ENCODE measurements at places on chromosomes 16 and 17.

GRCh38 chr17:62802561-62803205 lies 5.4 kb downstream of the MARCHF10 start:
- DNase-seq, result no peak

GRCh38 chr17:61368832-61369450 lies 30.7 kb upstream of the TBX2 start:
- no peak for DNase-seq

DNA sequence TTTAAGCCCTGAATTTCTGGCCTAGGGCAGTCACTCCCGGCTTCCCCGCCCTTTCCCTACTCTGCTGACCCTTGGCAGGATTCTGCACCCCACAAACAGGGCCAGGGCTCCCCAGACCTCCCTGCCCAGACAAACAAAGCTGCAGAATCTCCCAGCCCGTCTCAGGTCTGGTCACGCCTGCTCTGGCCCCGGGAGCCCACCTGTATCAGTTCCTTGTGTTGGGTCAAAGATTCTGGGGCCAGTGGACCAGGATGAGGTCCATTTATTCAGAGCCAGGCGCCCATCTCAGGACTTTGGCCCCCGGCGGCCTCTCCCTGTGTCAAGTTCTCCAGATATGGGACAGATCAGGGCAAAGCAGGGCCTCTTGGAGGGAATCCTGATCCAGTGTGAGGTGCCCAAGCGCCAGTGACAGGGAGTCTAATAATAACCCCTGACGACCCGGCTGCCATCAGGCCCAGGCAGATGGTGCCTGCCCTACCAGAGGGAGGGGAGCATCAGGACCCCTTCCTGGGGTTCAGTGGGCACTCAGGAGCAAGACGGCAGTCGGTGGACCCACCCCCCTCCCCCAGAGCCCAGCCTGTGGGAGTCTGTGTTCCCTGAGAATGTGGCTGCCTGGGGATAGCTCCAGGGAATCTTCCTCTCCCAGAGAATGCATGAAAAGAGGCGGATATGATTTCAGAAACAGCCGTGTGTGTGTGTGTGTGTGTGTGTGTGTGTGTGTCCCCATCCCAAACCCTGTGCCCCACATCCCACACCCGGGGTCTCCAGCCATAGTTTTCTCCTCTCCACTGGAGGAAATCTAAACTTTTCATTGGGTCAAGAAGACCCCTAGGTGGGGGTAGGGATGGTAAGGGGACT lies 1.3 kb downstream of the TTYH2 start:
- no peak for DNase-seq

DNA sequence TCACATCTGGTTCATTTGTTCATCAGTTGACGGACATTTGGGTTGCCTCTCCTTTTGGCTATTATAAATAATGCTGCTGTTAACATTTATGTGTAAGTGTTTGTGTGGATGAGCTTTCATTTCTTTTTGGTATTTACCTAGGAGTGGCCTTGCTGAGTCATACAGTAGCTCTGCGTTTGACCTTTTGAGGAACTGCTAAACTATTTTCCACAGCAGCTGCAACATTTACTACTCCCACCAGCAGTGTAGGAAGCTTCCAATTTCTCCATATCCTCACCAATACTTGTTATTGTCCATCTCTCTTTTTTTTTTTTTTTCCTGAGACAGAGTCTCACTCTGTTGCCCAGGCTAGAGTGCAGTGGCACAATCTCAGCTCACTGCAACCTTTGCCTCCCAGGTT lies 20.7 kb upstream of the PLCG2 start:
- DNase-seq, result no peak

GRCh38 chr17:31715446-31715845 lies 143.6 kb downstream of the COPRS start:
- no peak for DNase-seq

DNA sequence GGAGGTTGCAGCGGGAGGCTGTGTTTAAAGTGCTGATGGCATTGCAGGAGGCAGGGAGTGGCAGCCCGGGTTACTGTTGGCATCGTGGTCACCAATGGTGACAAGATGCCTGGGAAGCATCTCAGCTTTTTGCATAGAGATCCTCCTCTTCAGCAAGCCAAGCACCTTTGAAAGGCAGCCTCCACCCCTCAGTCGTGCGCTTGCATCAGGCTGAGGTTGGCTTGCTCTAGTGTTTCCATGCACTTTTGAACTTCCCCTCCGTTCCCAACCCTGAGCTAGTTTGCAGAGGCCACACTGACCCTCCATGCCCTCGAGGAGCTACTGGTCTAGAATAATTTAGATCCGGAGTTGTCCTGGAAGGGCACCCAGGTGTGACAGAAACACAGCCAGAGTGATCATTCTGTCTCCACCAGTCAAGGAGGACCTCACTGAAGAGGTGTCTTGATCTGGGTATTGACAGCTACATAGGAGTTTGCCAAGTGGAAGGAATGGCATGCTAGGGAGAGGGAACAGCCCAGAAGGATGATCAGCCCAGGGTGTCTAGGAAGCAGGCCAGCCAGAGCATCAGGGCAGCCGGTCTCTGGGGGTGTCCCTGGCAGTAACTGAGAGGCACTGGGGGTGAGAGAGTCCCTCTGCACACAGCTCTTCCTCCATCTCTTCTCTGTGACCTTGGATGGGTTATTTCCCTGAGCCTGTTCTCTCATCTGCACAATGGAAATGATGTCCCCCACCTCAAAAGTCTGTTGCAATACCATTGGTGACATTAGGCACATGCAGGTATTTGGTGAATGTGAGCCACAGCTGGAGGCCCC lies 7.7 kb downstream of the BEAN1 start:
- no peak for DNase-seq

DNA sequence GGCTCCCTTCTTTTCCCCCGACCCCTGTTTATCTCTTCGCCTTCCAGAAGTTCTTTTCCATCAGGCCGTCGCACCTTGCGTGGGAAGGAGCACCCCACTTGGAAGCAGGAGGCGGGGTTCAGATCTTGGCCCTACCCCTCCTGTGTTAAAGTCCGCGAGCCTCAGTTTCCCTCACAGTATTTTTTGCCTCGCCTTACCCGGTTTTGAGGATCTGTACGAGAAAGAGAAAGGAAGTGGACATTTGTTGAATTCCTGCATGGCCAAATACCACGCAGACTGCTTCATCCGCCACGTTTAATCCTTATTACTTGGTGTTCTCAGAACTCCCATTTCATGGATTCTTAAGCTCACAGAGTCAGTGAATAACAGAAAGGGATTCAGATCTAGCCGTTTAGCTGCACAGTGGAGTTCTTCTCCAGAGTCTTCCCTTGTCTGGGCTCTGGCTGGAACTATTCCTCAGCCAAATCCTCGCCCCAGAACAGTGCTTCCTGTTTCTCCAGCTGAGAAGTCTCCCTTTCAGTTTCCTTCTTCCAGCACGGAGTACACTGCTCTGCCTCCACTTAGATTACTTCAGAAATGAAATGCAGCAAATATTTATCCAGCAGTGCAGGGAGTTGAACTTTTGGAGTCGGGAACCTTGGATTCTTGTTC lies 590 bp downstream of the TMEM219 start:
- peak; percentile 9 for DNase-seq

GRCh38 chr16:75116081-75116910 lies at the start of gene LDHD:
Gene LDHD, minus strand, starts transcription at chr16:75116780. Its CDS starts 60 bp downstream, at chr16:75116720.
- no peak for DNase-seq

DNA sequence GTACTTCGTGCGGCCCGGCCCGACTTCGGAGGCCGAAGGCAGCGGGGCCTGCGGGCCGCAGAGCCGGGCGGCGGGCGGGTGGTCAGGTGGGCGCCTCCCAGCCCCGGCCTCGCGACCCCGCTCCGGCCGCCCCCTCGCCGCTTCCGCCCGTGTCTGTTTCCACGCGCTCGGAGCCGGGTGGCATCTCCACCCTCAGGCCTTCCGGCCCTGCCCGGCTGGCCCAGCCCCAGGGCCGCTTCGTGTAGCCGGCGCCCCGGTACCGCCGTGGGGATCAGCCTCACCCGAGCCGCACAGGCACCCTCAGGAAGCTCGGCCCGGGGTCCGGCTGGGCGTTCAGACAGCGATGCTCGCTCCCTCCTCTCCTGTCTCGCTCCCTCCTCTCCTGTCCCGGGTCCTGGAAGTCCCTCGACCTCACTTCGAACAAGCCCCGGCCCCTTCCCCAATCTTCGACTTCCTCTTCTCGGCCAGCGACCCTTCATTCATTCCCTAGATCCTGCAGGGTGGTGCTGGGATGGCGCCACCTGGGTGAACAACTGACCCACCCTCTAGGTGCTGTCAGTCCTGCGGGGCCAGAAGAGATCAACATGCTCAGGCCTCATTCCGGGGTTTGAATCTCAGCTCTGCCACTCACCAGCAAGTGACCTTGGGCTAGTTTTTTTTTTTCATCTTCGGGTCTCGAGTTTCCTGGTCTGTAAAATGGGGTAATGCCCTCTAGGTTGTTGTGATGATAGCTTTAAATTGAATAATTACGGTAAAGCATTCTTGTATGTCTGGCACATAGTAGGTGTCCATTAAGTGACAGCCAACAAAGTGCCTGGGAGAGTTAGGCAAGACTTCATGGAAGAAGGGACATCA lies 610 bp downstream of the VPS4A start:
- peak; percentile 24 for DNase-seq

DNA sequence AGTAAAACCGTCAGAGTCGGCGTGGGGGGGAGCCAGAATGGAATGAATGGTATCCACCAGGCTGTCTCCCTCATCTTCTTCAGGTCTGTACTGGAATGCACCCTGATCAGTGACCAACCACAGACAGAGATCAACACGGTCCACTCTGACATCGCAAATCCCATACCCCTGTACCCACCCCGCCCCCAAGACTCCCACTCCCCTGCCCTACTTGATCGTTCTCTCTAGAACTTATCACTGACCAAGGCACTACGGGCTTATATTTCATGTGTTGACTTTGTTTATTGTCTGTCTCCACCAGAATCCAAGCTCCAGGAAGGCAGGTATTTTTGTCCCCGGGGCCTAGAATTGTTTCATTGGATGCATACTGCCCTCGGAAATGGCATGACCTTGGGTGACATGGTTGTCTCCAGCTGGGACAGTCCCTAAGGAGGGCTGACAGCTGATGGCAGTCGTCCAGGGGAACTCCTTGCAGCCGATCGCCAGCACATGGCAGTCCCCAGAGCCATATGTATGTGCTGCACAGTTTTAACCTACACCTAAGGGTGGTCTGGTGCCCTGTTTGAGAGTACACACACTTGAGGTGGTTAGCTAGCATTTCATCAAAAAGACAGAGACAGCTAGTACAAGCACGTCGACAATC lies 526 bp upstream of the MFSD6L start:
- DNase-seq, result no peak

- DNase-seq, result no peak
Observed at GRCh38 chr17:1010086-1010450, 13.1 kb downstream of the TIMM22 start.

DNA sequence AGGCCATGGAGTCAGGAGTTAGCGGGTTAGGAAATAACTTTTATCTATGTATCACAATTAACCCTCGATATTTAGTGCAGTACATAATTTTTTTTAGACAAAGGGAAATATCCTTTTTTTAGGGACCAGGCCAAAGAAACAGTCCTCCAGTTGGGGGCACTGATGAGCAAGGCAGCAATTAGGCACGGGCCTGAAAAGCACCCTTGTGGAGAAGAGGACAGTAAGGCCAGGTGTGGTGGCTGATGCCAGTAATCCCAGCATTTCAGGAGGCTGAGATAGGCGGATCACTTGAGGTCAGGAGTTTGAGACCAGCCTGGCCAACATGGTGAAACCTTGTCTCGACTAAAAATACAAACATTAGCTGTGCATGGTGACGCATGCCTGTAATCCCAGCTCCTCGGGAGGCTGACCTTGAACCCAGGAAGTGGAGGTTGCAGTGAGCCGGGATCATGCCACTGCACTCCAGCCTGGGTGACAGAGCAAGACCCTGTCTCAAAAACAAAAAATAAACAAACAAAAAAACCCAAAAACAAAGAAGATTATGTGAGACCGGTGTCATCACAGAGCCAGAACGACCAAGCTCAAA lies 158.3 kb upstream of the NOL11 start:
- no peak for DNase-seq

DNA sequence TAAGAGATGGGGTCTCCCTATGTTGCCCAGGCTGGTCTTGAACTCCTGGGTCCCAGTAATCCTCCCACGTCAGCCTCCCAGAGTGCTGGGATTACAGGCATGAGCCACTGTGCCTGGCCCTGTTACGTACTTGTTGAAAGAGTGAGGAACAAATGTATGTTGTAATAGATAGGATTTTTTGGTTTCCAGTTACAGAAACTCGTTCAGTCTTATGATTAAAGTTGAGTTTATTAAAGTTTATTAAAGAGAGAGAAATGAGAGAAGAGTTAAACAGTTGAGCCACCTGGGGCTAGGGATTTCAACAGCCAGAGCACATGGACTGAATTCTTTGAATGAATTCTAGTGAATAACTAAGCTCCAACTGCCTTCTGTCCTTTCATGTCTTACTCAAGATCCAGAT lies 3.7 kb downstream of the TADA2A start:
- DNase-seq, result no peak

DNA sequence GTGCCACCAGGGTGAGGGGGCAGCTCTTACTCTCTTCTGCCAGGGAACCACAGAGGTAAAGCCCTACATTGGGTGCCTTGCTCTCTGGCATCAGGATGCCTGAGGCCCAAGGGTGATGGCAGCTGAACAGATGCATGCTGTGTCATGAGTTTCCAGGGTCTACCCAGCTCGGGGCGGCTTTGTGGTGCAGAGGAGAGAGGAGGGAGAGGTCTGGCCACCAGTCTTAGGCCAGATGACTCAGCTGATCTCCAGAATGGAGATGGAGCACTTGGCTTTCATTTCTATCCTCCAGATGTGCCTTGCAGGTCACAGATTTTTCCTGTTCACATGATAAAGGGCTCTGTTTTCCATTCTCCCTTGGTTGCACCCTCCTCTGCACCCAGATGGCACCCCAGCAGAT lies 23.6 kb upstream of the USP22 start:
- no peak for DNase-seq

GRCh38 chr16:70689970-70690891 lies 4.4 kb upstream of the MTSS2 start:
- no peak for DNase-seq

- DNase-seq, result no peak
Observed at GRCh38 chr17:53792997-53793396, 29.7 kb upstream of the KIF2B start.

GRCh38 chr16:4426021-4426684 lies 485 bp downstream of the DNAJA3 start:
- DNase-seq, result no peak

GRCh38 chr16:70252355-70252988 lies 732 bp upstream of the EXOSC6 start:
- DNase-seq, result no peak

DNA sequence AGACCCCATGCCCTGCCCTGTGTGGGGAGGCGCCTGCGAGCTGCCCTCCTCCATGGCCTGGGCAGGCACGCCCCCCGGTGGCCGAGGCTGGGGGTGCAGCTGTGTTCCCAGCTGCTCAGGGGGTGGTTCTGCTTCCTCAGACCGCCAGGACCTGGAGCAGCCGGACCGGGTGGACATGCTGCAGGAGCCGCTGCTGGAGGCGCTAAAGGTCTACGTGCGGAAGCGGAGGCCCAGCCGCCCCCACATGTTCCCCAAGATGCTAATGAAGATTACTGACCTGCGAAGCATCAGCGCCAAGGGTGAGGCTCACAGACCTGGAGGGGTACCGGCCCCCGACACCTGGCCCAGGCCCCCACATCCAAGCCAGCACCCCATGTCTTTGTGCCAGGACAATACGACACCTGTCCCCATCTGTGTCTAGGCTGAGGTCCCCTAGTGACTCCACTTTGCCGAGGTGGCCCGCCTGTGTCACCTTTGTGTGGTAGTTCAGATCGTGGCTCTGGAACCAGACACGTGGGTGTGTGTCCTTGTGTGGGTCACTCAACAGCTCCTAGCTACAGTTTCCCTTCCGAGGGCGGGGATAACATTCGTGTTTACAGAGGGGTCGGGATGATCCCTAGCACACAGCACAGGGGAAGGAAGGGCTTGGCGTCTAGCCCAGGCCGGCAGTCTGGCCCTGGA lies 9.3 kb downstream of the GJD3 start:
- peak; percentile 76 for DNase-seq

Measured in CD4-positive, alpha-beta T cell treated with Interleukin-4 for 1 hour (primary cell).